ENCODE measurements at places on chromosomes 7 and 10.

GRCh38 chr7:99308461-99309074 is 17.1 kb upstream of the ARPC1A start:
- no peak for DNase-seq

GRCh38 chr7:88458279-88458678 is 151.6 kb upstream of the STEAP4 start:
- no peak for DNase-seq

DNA sequence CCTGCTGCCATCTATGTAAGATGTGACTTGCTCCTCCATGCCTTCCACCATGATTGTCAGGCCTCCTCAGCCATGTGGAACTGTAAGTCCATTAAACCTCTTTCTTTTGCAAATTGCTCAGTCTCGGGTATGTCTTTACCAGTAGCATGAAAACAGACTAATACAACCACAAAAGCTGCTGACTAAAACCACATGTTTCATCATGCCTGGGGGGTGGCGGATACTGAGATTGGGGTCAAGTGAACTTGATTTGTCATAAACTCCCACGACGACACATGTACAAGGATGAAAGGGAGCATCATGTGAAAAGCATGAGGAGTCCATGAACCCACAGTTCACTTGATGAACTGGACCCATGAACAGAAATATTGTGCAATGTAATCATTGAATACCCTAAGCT is 134.9 kb upstream of the ANK3 start:
- DNase-seq, result no peak

DNA sequence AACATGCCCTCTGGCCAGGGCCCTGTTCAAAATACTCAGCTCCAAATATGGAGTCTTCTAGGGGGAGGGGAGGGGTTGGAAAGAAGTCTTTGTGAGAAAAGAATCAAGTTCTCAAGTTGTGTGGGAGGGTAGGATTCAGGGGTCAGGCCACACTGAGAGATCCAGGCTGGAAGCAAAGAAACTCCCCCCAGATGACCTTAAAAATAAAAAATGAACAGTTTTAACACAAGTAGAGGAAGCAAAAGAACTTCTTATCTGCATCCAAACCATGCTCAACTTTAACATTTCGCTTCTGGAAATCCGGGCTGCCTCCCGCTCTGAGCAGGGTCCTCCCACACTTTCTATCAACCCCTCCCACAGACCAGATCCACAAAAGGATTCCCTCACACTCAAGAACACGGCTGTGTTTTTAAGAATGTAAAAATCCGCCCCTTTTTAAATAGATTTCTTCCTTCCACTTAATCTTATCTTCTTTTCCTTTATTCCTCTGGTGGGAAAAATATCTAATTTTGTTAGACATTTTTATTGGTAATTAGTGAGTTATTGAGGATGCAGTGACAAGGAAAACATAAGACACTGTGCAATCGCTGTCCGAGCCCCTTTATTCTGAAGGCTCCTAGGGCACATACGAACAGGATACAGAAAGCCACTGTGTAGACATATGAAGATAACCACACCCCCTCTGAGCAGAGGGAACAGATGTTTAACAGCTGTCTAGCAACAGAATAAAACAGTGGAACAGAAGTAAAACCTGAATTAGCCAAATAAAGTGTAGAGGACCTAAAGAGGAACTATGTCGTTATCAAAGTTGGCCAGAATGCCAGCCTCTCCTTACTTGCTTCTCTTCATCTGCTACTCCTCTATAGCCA is 43.8 kb downstream of the CYTH3 start:
- DNase-seq, result no peak

DNA sequence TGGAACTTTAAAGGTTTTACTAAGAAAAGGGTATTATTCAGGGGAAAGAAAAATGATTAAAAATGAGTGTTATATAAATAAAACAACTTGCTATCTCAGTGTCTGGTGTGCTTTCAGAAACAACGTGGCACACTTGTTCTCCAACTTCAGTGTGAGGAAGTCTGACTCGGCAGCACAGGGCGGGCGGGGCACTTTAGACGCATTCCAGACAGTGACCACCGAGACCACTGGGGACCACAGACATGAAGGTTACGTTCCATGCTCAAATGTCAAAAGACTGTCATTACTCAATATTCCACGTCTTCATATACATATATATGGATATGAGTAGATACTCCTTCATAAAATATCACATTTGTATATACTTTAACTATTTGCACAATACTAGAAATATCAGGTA is 87.0 kb downstream of the LARP4B start:
- no peak for DNase-seq

DNA sequence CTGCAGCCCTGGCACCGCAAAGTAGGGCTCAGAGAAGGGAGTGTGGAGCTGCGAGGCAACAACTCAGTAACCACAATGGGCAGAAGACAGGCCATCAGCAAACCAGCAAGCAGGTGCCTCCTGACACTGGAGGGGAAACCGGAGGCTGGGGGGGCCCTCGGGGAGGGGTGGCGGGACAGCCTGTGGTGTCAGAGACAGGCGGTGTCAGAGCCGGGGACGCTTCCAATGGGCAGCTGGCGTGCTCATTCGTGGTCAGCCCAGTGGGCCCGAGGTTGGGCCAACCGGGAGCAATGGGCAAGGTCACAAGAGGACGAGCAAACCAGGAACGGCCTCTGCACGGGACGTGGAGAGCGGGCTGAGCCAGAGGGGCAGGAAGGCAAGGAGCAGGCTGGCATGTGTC is 158.1 kb downstream of the MAD1L1 start:
- no peak for DNase-seq

GRCh38 chr10:90884431-90884830 is 12.7 kb downstream of the RPP30 start:
- no peak for DNase-seq

- no peak for DNase-seq
Observed at GRCh38 chr10:132514821-132515520, 22.6 kb upstream of the INPP5A start.

DNA sequence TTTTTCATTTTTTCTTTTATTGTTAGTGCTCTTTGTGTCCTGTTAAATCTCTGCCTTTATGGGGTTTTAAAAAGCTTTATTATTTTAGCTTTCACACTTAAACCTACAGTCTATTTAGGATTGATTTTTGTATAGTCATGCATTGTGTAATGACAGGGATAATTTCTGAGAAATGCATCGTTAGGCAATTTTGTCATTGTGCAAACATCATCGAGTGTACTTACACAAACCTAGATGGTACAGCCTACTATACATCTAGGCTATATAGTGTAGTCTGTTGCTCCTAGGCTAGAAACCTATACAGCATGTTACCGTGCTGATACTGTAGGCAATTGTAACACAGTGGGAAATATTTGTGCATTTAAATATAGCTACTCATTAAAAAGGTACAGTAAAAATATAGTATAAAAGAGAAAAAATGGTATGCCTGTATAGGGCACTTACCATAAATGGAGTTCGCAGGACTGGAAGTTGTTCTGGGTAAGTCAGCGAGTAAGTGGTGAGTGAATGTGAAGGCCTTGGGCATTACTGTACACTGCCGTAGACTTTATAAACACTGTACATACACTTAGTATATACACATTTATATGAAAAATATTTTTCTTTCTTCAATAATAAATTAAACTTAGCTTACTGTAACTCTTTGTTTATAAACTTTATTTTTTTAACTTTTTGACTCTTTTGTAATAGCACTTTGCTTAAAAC is 16.0 kb downstream of the UBE2D1 start:
- no peak for DNase-seq

All from activated naive CD4-positive, alpha-beta T cell treated with anti-CD3 and anti-CD28 coated beads, Interleukin-2, amount 50 U/mL, for 16 hours (primary cell).